ENCODE measurements at places on chromosomes 6 and 20.
A peak's percentile ranks its signal among the peaks of the same experiment; 100 is the strongest.

GRCh38 chr20:1890469-1891262 is 4.5 kb upstream of the SIRPA start:
- no peak for DNase-seq

DNA sequence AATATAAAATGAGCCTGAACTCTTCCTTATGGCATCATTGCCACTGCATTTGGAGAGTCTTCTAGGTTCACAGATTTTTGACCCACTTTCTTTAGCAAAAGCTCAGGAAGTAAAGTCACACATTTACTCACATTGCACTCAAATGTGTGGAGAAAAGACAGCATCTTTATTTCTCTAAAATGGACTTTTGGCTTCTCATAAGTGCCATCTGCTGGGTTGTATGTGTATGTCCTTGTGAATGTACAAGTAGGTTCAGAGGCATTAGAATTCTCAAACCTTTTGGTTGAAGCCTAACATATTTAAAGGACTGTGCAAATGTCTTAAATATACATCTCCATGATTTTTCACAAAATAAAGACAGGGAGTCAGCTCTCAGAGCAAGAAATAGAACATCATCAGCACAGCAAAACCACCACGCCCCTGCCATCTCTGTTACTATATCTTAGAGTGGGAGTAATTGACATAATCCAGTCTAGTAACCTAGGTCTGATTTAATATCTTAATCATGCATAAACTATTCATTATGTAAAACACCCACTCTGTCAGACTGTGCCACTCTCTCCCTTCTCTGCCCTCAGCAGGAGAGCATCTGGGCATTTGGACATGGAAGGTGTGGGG is 42.2 kb upstream of the SPTLC3 start:
- DNase-seq: no peak

DNA sequence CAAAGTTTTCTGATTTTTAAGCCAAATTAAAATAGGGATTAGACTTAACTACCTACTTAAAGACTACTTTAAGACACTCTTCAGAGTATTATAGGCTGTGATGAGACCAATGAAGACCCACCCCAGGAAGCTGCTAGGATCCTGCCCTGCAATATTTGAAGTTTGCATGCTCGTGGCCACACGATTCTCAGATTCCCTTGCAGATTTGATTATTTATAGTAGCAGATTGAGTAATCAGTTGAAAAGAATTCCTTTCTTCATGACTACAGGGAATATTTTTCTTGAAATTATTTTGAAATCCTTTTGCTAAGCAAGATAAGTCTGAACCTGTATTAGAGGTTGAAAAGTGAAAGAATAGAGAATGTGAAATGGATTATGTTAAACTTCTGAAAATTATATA is 122.3 kb downstream of the B3GAT2 start:
- DNase-seq: no peak

- DNase-seq: peak; percentile 2
These were observed 120.9 kb downstream of the COL12A1 start for GRCh38 chr6:75084872-75085381.

DNA sequence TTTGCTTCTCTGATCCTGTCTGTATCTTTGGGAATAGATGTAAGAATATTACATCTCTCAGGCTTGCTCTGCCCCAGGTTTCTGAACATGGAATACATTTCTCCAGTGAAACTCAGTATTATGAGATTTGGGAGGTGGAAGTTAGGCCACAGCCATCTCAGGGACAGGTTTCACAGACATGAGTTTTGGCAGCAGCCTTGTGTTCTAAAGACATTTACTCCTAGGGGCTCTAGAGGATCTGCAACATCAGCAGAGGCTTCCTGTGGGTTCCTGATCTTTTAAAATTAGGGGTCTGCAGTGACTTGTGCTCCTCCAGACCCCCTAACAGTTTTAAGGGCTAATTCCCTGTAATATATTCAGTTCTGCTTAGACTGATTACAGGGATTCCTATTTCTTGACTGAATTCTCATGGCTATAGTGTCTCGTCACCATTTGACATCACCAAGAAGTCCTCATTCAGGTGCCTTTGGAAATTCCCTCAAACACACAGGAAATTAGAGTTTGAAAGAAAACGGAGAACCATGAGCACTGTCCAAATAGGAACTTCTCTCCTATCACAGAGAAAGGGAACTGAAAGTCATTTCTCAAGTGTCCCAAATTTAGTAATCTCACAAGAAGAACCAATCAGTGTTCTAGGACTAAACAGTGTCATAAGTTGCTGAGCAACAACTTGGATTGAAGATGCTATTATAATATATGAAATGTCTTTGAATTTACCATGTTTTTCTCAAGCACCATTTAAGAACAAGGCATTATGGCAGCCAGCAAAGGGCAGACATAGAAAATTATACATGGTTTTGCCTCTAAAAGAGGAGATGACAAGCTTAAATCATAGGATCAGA is 2.5 kb upstream of the HLA-DRA start:
- DNase-seq: no peak

DNA sequence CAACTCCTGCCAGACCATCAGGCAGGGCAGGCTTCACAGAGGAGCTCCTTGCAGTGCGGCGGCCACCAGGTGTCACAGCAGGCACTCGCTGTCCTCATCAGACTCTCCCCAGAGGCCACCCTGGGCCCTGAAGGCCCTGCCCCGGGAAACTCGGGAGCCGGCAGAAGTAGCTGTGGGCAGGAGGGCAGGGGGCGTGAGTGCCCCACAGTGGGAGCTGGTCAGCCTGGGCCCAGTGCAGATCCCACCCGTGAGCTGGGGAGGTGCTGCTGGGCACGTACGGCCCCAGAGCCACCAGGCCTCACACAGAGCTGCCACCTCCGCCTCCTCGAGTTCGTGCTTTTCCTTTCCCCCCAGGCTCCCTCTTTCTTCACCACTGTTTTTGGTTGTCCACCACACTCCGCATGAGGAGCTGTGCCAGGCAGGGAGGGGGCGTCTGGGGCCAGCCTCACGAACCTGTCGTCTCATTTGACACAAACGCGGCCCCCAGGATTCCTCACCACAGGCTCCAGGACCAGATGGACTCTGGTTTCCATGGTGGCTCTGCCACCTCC is 33.8 kb downstream of the FRMD1 start:
- no peak for DNase-seq

GRCh38 chr20:47360297-47361056 is 4.0 kb upstream of the ZMYND8 start:
- no peak for DNase-seq

- no peak for DNase-seq
These were observed 9.1 kb upstream of the SF3B5 start for GRCh38 chr6:144104488-144104887.

DNA sequence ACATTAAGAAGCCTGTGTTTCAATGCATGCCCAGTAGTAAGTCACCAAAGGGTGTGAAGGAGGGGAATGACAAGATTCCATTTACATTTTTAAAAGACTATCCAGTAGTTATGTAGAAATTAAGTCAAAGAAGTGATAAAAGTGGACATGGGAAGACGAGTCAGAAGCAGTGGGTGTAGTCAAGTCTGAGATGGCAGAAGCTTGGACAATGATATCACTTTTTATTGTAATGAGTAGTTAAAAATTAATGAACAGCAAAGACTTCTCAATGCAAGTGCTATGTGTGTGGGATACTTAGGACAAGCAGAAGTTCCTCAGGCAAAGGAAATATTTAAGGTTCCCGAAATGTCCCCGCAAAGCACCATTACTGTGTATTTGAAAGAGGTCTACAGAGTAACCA is 156.0 kb downstream of the DST start:
- no peak for DNase-seq

GRCh38 chr6:115899730-115900282 is 160.9 kb downstream of the FRK start:
- no peak for DNase-seq

DNA sequence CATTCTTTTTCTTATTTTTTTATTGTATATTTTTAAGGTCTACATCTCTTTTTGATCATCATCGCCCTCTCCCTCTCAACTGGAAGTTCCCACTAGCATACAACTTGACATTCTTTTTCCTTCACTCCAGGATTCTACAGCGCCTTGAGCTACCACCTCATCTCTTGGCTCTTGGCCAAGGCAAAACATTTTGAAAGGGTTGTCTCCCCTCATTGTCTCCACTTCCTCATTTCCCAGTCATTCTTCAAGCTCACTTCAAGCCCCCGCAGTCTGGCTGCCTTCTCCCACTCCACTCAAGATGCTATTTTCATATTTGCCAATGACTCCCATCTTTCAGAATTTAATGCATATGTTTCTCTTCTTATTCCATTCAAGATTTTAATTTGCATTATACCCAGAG is 63.0 kb downstream of the OPN5 start:
- DNase-seq: no peak

DNA sequence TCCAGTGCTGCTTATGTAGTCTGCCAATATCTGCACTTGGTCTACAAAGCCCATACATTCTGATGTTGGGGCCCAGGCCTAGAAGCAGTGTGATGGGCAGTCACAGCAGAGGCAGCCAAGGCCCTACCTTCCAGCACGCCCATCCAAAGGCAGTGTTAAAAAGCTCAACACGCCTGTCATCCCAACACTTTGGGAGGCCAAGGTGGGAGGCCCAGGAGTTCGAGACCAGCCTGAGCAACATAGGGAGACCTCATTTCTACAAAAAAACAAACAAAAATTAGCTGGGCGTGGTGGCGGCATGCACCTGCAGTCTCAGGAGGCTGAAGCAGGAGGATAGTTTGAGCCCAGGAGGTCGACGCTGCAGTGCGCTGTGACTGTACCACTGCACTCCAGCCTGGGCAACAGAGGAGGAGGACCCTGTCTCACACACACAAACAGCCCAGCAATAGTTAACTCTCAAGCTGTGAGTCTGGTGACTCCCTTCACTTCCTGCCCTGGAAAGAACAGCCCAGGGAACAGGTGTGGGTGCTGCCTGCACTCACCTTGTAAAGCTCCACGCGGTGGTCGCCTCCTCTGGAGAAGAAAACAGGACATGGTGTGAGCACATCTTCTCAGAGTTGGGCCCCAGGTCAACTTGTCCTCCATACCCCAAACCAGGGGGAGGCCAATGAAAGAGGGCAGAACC is 68.8 kb downstream of the PYGB start:
- DNase-seq: no peak

GRCh38 chr6:11711984-11712711 is 66.5 kb downstream of the ADTRP start:
- DNase-seq: no peak

DNA sequence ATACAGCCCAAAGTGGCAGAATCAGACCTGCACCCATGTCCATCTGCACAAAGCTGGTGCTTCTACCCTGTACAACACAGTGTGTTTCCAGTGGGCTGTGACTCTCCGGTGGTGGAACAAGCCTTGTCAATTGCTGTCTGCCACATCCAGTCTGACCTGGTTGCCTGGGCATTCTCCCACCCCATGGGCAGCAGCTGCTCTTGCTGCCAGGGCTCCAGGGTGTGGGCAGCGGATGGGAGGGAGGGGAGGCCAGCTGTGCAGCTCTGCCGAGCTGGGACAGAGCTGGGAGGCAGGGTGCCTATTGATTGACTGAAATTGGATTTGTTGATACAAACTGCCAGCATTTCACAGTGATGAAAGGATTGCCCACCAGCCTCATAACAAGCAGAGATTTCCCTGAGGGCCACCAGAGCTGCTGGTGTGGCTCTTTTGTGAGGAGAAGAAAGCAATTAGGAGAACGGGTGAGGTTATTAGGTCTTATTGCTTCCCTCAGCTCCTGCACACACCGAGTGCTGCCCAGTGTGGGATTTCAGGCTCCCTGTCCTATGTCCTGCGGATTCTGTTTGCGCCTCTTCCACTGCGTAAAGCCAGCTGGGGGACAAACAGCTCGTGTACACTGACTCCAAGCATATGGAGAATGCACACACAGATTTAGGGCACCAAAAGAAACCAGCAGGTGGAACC is 150.8 kb downstream of the NRN1 start:
- no peak for DNase-seq

- DNase-seq: no peak
These were observed 64.5 kb upstream of the RIN2 start for GRCh38 chr20:19693508-19693907.

DNA sequence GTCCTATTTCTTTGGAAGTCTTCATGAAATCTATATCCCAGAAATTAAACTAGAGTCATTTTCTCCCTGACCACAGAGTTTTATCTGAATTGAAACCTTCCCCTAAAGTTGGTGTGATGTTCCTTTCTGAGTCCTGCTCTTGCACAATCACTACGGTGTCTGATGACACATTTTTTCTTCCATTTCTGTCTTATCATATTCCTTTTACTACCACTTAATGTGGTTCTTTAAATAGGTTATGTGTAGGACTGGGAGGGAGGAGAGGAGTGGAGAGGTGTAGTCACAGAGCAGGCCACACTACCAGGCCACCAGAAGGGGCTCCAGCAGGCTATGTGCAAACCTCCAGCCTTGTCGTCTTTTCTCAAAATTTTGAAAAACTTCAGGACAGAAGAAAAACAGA is 39.7 kb upstream of the ATXN1 start:
- peak; percentile 14 for DNase-seq

DNA sequence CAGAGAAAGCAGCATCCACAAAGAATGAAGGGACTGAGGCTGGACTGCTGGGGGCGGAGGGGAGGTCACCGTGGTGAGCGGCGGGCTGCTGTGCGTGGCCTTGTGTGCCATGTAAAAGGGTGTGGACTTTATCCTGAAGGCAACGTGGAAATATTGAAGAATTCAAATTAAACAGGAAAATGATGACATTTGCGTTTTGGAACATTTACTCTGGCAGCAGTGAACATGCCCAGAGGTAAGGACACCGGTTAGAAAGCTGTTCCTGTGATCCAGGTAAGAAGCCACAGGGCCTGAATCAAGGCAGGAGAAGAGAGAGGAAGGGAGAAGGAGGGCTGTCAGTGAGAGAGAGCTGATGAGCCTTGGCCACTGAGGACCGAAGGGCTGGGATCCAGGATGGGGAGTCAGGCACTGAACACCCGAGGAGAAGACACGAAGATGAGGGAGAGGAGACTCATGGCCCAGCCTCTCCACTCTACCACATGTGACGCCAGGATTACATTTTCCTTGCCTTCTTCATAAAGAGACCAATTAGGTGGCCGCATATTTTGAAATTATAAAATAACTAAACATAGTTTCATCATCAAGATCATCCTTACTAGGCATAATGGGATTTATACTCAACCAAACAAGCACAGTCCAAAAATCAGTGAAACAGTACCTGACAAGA is 58.4 kb downstream of the TRAM2 start:
- DNase-seq: no peak

- DNase-seq: no peak
These were observed 459.9 kb downstream of the BCKDHB start for GRCh38 chr6:80566361-80566760.

- peak; percentile 63 for DNase-seq
These were observed 52.7 kb upstream of the MYB start for GRCh38 chr6:135128268-135128914.

GRCh38 chr6:71979911-71980310 is 93.6 kb downstream of the RIMS1 start:
- no peak for DNase-seq

GRCh38 chr6:45222380-45222779 is 105.8 kb upstream of the RUNX2 start:
- no peak for DNase-seq

- DNase-seq: no peak
These were observed 393.5 kb upstream of the JARID2 start for GRCh38 chr6:14852375-14852774.

All from stimulated activated CD4-positive, alpha-beta T cell treated with anti-CD3 and anti-CD28 coated beads, Interleukin-2, amount 100 ng/mL, for 24 hours (primary cell).